ENCODE measurements at places on chromosomes 1 and 21.

GRCh38 chr1:98406352-98407088 lies 255.0 kb upstream of the SNX7 start:
- no peak for DNase-seq

GRCh38 chr1:201208236-201208635 lies 17.6 kb downstream of the IGFN1 start:
- DNase-seq: no peak

- DNase-seq: no peak
Observed at GRCh38 chr1:211606914-211607753, 28.2 kb upstream of the SLC30A1 start.

- DNase-seq: no peak
Observed at GRCh38 chr1:231903586-231904081, 277.0 kb downstream of the DISC1 start.

DNA sequence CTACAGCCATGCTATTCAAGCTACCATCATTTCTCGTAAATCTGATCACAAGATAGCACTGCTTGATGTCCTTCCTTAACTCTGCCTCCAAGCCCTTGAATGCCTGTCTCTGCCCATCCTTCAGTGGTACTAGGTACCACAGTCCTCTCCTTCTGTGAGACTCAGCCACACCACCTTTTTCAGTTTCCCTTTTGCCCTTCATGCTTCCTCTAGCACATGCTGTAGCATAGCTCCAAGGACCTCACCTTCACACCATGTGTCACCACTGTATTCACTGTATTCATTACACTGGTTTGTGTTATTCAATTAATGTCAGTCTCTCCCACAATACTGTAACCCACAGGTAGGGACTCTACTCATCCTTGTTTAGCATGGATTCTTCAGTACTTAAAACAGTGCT lies 8.0 kb upstream of the TP53BP2 start:
- DNase-seq: no peak

GRCh38 chr1:160651433-160652064 lies 4.7 kb upstream of the SLAMF1 start:
- DNase-seq: no peak

All from amniotic stem cell (primary cell).